Activated CD4-positive, alpha-beta T cell treated with anti-CD3 and anti-CD28 coated beads for 1 hour (primary cell): ENCODE measurements at places on chromosomes 7 and 10.

DNA sequence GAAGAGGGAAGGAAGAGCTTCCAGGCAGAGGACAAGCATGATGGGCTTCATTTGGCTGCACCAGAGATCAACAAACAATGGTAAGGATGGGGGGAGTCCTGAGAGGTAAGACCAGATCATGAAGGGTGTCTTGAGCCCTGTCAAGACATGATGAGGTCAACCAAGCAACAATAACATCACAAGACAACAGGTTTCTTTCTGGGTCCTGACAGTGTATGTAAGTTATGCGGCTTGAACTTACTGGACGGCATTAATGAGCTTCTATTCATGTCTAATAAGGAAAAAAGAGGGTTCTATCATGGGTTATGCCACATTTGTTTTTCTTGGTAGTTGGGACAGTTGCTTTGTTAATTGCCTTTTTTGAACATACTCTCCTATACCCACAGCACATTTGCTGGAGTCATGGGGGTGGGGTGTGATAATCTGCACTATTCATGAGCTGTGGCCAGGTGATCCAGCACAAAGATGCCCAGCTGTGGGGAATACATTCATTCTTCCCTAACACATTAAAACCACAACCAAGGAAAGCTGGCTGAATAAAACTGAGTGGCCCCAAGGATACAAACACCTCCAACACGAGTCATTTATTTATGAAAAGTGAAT is 168.8 kb upstream of the KLF14 start:
- DNase-seq, result no peak

GRCh38 chr10:24920907-24921881 is 31.2 kb downstream of the PRTFDC1 start:
- no peak for DNase-seq

- no peak for DNase-seq
Measured at GRCh38 chr7:145488816-145489215, 627.8 kb upstream of the CNTNAP2 start.

- DNase-seq, result no peak
Measured at GRCh38 chr7:4931943-4932342, 27.0 kb downstream of the MMD2 start.

DNA sequence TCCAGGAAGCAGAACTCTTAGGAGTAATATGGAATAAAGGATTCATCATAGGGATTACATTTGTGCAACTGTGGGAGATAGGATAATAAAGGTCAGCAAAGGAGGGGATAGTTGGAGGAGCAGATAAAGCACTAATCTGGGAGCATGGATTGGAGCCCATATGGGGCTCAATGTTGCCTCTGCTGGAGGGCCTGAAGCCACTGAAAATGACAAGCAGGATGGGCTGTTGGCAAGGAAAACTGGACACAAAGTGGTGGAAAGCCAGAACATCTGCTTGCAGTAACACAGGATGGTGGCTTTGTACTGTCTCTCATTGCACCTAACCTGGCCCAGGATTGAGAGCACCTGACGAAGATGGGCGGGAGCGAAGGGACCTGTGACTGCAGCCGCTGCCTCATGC is 15.0 kb upstream of the COMMD3 start:
- no peak for DNase-seq

- DNase-seq, result no peak
Measured at GRCh38 chr10:46558122-46558391, 1.6 kb upstream of the GPRIN2 start.

DNA sequence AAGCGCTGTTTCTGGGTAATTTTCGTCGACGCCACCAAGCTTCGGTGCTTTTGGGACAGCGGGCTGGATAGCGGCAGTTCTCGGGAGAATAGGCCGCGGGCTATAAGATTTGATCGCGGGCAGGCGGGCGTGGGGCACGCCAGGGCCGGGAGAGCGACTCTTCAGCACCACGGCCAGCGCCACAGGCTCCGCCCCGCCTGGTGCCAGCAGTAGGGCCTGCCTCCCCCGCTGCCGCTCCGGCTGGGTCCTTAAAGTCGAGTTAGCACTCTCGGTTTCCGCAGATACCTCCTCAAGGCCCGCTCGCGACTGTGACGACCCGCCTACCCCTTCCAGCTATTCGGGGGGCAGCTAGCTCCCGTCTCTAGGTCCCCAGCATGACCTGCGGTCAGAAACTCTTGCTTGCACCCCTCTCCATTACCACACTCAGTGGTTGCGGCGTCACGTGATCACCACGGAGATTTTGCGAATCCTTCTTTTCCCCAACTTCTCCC is 9.4 kb downstream of the NXPH1 start:
- peak; percentile 11 for DNase-seq

- no peak for DNase-seq
Measured at GRCh38 chr10:23364378-23364777, 19.8 kb upstream of the C10orf67 start.

- peak; percentile 7 for DNase-seq
Measured at GRCh38 chr10:43229208-43230061, 37.4 kb downstream of the RASGEF1A start.

DNA sequence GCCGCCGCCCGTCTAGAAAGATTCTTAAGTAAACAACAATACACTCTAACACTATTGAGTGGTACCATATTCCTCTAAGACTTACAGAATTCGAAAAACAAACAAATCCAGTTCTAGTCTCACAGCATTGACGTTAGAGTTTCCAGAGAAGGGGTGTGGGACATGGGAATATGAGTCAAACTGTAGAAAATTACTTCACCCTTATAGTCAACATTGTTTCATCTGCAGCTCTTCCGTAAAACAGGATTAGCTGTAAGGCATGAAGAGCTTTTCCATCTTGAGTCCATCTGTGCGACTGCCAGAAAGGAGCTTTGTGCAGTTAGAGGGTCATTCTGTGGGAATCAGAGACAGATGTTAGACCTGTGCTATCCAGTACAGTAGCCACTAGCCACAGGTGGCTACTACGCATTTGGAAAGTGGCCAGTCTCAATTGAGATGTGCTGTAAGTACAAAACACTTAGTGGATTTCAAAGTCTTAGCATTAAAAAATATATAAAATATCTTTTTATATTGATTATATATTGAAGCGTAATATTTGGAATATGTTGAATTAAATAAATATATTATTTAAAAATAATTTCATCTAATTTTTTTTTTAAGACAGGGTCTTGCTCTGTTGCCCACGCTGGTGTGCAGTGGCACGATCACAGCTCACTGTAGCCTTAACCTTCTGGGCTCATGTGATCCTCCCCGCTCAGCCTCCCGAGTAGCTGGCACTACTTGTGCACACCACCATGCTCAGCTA is 79.8 kb upstream of the MPP7 start:
- DNase-seq, result no peak
